ENCODE measurements at places on chromosomes 5 and 9. TPM values are rescaled to one million over a fixed set of nuclear protein-coding genes. Genes with fewer than 3 reads are reported as not detected.

DNA sequence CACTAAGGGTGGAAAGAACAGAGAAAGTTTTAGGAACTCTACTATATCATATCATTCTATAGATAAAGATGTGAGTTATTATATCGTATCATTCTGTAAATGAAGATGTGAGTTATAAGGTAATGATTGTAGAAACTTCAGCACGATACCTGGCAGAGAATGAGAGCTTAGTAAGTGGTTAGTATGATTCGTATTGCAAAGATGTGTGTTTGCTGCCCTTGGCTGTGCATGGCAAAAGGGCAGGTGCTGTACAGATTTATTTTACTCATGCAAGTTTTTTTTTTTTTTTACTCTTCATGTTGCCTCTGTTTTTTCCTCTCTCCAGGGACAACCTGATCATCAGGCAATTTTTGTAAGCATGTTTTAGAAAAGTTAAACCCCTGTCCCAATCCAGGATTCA, 83.3 kb downstream of the EGFLAM start:
- no peak for DNase-seq

GRCh38 chr9:77392328-77392727, 215.0 kb downstream of the VPS13A start:
- no peak for DNase-seq

GRCh38 chr9:14881006-14881405, 29.2 kb downstream of the FREM1 start:
- no peak for DNase-seq

- DNase-seq = no peak
These were observed 26.9 kb downstream of the TICAM2 start for GRCh38 chr5:115575167-115576070.

DNA sequence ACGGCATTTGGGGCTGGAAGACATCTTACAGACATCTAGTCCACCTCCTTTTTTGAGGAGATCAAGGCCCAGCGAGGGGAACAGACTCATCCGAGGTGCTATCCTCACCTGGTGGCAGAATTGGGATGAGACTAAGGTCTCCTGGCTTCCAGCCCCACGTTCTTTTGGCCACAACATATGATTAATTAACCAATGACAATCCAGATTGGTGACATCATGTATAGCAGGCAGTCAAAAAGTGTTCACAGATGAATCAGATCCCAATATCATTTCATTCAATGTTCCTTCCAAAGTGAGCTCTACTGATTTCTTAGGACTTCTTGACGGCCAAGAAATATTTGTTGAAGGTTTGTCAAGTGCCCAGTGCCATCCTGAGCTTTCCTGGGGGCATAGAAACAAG, 3.9 kb downstream of the CFAP77 start:
- no peak for DNase-seq

DNA sequence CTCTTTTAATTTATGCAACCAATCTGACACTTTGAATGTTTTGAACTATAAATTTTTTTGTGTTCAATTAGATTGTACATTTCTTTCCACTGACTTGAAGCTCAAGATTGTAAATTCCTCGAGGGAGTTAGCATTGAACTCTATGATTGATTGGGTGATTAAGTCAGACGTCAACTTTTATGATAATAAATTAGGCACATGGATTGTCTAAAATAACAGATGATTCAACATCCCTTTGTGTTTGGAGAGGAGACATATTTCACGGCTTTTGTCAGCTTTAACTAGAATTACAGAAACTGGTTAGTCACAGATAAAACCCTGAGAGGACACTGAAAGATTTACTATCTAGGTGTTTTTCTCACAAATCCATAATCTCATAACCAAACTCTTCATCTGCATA, 32.7 kb upstream of the TXNDC8 start:
- no peak for DNase-seq

Gene ALDOB
- 1.2 TPM for total RNA-seq

- DNase-seq = no peak
These were observed 22.3 kb downstream of the TRIM7 start for GRCh38 chr5:181182651-181183050.

DNA sequence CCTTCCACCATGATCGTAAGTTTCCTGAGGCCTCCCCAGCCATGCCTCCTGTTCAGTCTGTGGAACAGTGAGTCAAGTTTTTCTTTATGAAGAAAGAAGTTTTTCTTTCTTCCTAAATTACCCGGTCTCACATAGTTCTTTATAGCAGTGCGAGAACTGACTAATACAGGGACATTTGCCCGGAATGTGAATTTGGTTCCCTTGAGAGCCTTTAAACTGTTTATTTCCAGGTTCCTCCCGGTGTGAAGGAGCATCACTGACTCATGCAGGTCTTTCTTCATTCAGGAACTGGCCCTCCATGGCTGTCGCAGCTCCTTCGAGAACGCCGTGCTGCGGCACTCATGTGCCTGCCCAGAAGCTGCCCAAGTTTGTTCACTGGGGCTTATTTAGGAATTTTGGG, 87.7 kb downstream of the PTCH1 start:
- DNase-seq = no peak

DNA sequence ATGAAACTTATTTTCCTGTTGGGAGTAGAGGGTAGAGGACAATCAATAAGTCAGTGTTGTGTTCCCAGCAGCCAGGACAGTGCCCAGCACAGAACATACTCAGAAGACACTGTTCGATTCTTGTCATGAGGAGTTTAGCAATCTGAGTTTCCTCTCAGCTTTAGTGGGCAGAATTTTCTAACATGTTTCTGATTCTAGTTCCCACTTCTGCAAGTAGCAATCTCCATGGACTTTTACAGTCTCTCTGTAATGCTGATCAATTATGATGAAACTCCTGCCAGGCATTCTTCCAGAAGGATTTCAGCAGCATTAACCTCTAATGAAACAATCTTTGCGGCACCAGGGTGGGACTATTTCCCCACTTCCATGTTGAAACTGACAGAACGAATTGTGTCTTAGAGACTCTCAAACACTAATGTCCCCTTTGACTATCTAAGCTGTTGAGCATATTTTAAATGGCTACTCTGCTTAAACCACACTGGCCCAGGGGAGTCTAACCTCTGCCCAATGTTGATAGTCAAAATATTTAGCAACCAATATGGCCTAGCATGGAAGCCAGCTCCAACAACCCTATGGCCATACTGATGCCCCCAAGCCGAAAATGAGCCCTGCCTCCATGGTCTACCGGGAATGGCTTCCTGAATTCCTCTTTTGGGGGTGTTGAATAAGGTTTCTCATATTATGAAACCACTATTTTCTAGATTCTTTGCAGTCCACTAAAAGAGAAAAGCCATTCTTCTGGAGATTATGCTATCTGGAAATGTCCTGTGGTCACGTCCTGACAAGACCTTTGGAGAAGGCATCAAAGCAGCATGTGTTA, 484.3 kb downstream of the BNC2 start:
- DNase-seq = no peak

Gene DCP2
- 57.1 TPM for total RNA-seq

DNA sequence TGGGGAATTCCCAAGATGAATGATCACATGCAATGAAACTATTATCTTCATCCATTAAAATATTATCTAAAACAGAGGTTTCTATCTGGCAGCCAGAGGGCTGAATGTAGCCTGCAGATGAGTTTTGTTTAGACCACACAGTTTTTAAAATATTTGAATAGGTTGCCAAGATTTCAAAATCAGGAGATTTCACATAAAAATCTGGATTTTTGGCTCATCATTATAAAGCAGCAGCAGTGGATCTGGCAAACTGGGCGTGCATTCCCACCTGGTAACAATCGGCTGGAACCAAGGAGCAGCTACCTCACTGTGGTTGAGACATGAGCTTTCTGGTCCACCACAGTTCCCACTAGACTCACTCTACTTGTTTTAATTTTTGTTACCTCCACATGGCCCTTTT, 155.1 kb downstream of the BNC2 start:
- no peak for DNase-seq

Gene STK32A
- 1.2 TPM for total RNA-seq

GRCh38 chr5:149053072-149053695, 9.7 kb downstream of the SH3TC2 start:
- DNase-seq = no peak

Gene RASEF
- 0.12 TPM for total RNA-seq

Gene SUSD1
- 7.9 TPM for total RNA-seq

GRCh38 chr9:86643946-86644674, 289.9 kb upstream of the TUT7 start:
- DNase-seq = no peak

GRCh38 chr5:78264600-78264999, 29.9 kb downstream of the AP3B1 start:
- no peak for DNase-seq

Gene HCN1
- 0.10 TPM for total RNA-seq

DNA sequence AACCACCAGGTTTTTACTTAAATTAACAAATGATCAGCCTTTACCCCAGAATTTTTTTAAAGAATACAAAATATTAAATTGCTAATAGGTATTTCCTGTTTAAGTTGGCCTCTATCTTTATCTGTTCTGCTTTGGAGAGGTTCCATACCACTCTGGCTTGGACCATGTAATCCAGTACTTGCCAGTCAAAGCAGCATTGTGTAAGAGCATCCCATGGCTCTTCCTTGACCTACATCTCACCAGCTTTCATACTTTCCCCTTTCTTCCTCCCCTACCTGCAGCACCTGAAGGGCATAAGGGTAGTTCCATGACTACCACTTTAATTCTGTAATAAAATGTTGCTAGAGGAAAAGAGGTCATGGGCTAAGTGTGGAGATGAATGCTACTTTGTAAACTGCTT, 140.8 kb upstream of the MTAP start:
- DNase-seq = no peak

Gene ATP6V1G1
- 72.3 TPM for total RNA-seq

Data from HCT116 (cell line).